ENCODE measurements at places on chromosomes 4 and X.

- DNase-seq: no peak
Observed at GRCh38 chr4:15186149-15186548, 183.9 kb downstream of the CPEB2 start.

- DNase-seq: no peak
Observed at GRCh38 chr4:169802873-169803272, 45.1 kb upstream of the HPF1 start.

DNA sequence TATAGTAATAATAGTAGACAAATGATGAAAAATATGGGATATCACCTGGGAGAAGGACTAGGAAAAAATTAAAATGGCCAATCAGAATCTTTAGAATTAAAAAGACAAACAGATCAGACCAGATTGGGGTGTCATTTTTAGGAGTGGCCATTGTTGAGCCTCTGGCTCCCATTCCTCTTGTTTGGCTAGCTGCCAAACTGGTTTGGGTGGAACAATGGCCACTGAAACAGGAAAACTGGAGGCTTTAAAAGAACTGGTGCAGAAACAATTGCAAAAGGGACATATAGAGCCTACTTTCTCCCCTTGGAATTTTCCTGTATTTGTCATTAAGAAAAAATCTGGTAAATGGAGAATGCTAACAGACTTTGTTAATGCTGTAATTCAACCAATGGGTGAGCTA, 294.8 kb upstream of the DKK2 start:
- DNase-seq: no peak

DNA sequence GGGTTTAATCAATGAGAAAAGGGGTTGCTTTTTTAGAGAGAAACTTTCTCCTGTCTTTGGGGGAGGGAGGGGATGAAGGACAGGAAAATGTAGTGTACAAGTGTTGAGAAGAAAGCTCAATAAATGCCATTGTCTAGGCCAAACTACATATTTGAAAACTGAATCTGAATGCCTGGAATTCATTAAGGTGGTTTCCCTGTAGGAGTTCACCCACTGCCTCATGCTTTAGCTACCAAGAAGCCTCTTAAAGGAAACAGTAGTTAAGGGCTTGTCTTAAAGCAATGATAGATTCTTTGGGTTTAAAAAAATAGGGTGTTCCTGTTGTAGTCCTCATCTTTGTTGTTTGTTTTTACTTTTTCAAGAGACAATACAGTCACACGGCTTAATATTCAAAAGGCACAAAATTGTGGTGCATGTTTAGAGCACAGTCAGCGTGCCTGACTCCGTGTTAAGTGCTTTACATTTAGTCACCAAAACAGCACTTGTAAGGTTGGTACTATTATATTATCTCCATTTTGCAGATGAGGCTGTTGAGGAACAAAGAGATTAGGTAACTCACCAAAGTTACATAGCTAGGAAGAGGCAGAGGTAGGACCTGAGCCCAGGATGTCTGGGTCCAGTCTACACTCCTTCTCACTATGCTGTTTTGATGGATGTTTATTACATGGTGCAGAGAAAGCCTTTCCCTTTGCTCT, 46.0 kb downstream of the FNIP2 start:
- no peak for DNase-seq

DNA sequence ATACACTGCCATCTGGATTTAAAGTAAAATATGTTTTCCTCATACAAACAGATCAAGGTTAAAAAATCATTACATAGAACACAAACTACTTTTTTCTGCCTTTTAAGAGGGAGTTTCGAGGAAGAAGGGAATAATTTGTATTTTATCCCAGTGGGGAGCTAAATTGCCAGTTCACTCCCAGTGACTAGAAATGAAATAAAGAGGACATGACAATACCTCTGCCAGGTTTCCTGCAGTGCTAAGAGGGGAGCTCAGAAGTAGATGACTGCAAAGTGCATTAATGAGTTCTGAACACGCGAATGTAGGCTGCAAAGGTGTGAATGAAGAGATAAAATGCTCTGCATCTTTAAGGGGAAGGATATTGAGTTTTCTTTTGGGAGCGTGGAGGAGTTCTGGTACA, 69.7 kb downstream of the SRPX start:
- DNase-seq: no peak
